SIG-M5 (cell line): ENCODE measurements at places on chromosomes 5 and 9.

GRCh38 chr5:117667105-117667504 lies 1092.5 kb upstream of the SEMA6A start:
- DNase-seq: no peak

DNA sequence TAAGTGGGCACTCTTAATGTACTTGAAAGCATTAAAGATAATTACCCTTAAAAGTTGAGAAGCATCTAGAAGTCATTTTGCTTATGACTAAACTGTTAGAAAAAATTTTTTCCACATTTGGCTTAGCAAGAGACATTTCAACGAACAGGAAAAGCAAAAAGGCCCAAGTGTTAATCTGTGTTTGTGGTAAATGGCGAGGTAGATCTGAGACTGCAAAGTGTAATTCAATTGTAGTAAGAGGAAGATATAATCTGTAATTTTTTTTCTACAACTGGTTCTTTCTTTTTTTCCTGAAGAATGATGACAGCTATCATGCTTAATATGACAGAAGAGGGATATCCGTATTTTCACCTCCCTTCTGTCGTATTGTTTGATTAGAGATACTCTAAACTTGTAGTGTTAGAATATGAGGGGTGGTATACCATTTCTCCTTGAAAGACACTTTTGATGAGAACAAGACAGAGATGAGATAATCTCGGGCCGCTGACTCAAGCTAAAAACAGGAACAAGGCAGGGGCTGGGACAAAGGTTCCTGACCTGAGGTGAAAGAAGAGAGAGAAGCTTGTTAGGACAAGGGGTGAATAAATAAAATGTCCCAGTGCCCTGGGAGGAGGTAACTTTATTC lies 459.3 kb upstream of the ZNF608 start:
- DNase-seq: no peak

DNA sequence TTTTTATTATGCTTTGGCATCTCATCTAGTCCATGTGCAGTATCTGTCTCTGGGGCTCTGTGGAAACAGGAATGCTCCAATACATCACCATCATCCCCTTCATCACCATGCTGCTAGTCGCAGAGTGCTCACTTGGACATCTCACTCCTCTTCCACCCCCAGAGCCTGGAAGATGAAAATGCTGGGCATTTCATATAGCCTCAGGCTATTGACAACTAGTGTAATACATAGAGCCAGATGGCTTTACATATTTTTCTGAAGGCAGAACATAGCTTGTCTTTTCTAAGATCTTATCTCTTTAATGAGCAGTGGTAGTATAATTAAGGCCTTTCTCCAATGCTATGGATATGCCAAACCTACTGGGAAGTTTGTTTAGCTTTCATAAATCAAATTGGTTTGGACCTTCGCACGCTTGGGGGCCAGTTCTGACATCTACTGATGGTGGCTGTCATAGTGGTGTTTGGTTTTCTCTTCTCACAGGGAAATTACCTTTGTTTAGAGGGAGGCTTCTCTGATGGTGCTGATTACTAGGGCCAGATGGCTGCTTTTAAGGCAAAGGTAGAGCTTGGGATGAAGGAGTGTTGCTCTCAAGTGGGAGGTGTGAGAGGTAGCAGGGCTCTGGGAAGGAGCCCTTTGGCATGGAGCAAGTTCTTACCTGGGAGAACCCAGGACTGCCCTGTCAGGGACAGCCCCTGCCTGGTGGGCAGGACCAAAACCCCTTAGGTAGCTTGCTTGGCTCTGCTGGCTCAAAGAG lies 63.1 kb upstream of the CXCL14 start:
- no peak for DNase-seq

GRCh38 chr5:27048510-27048909 lies 10.1 kb upstream of the CDH9 start:
- DNase-seq: no peak

GRCh38 chr5:172700365-172701290 lies 59.6 kb downstream of the NEURL1B start:
- DNase-seq: no peak

GRCh38 chr9:745761-746380 lies 95.6 kb upstream of the DMRT1 start:
- DNase-seq: no peak

DNA sequence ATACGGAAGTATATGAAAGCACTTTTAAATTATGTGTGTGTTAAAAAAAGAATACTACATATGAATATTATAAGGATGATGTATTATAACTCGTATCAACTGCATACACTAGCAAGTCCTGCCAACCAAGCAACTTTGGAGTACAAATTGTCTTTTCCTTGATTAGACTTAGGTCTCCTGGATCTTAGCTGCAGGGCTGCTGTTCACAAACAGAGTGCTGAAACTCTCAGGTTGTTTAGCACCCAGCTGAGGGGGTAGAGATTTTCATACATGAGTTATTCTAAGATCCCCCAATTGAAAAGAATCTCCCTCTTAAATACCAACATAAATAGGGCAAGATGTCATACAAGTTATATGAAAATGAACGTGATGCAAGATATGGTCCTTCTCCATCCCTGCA lies 149.8 kb upstream of the TNC start:
- DNase-seq: no peak

GRCh38 chr9:93594041-93594756 lies 17.8 kb downstream of the PHF2 start:
- DNase-seq: no peak

DNA sequence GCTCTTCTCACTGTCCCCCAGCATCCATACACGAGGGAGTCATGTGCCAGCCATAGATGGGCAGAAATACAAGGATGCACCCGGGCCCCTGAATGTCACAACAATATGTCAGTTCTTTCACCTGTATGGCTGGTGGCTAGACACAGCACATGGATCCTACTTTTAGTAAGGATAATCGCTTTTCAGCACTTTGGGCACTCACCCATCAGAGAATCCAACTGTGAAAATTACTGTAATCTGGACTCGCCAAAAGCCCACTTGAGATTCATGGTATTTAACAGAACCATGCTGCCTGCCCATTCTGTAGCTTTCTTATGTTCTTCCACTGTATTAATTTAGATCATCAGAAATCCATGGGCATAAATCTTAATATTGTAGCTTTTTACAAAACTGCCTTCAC lies 124.8 kb downstream of the FRMD3 start:
- no peak for DNase-seq

- DNase-seq: no peak
Measured at GRCh38 chr5:35908814-35909213, 29.6 kb downstream of the CAPSL start.

DNA sequence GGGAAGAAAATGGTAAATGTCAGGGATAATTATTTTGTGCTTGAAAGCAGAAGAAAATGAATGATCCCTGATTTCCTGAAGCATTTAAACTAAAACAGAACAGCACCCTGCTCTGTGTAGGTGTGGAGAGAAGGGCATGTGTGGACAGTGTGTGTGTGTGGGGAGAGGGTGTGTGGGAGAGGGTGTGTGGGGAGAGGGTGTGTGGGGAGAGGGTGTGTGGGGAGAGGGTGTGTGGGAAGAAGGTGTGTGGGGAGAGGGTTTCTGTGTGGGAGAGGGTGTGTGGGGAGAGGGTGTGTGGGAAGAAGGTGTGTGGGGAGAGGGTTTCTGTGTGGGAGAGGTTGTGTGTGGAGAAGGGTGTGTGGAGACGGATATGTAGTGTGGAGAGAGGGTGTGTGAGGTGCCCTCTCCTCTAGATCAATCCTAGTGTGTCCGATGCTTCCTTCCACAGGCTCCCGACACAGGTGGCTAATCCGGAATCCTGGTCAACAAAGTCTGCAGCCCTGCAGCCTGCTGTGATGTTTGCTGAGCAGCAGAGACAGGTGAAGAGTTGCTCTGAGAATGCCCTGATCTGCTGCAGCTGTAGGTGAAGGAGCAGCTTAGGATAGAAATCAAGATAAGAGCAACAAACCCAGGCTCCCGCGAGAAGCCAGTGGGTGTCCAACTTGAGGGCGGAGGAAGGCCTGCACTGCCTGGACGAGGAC lies 15.5 kb downstream of the IRX4 start:
- DNase-seq: no peak

DNA sequence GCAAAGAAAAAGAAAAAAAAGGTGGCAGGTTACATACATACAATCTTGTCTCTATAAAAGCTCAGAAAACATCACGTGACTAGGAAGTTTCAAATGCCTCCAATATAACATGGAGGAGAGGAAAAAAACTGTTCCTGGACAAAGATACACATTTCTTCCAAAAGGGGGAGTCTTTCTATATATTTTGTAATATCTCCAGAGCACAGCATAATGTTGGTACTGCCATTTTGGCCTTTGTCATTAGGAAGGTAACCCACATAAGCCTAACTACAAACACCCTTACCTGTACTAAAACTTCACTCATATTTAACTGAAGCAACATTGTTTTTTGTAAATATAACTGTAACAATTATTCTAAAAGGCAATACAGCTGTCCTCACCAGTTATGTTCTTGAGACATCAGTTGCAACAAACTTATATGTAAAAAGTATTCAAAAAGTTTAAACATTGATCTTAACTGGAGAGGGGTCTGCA lies 1.2 kb upstream of the BTF3 start:
- DNase-seq: peak; percentile 24

- no peak for DNase-seq
Measured at GRCh38 chr9:26675035-26675434, 217.6 kb downstream of the CAAP1 start.

DNA sequence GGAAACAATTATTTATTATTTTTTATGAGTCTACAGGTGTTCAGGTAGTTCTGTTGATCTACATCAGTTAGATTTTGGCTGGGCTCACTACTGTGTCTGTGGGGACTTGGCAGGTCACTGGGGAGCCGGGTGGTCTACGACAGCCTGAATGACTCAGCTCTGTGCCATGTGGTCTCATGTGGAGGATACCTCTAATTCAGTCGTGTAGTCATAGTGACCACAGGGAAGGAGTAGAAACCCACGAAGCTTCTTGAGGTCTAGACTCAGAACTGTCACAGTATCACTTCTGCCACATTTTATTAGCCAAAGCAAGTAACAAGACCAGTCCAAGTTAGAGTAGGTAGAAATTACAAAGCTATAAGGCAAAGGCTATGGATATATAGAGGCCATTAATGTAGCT lies 64.7 kb upstream of the GRAMD2B start:
- DNase-seq: no peak

- DNase-seq: no peak
Measured at GRCh38 chr5:125554355-125554754, 807.9 kb upstream of the ZNF608 start.

DNA sequence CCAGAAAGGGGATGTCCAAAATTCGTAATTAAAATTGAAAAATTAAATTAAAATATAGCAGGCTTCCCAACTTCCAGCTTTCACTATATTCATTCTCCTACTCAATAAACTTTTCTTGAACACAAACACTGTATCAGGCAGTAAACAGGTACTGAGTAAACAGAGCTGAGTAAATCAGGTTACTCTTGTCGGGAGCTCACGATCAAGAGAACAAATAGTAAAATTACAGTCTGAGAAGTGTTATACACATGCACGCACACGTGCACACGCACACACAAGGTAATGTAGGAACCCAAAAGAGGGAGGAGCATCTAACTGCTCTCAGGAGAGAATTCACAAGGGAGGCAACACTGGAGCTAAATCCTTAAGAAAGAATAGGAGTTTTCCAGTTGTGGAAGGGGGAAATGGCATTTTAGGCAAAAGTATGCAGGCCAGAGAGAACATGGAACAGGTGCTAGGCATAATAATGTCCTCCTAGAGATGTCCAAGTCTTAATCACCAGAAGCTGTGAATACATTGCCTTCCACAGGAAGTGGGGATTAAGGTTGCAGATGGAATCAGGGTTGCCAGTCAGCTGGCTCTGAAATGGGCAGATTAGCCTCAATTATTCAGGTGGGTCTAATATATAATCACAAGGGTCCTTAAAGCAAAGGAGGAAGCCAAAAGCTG lies 598.8 kb upstream of the BRINP1 start:
- no peak for DNase-seq

- DNase-seq: no peak
Measured at GRCh38 chr5:65902104-65902503, 24.3 kb upstream of the ERBIN start.

GRCh38 chr9:97930972-97931371 lies 7.0 kb downstream of the HEMGN start:
- no peak for DNase-seq

DNA sequence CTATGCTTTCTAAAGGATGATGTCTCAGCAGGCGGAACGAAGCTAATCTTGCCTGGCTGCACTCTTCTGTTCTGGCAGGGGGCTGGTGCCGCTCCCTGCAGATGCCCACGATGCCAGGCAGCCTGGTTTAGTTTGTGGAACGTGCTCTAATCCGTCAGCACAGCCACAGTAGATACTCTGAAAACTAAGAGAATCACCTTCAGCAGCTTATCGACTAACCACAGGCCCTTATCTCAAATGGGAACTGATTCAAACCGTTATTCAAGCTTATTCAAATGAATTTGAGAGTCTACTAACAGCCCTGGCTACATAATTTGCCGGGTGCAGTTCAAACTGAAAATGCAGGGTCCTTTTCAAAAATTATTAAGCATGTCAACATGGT lies 246.6 kb upstream of the ANKRD55 start:
- no peak for DNase-seq

DNA sequence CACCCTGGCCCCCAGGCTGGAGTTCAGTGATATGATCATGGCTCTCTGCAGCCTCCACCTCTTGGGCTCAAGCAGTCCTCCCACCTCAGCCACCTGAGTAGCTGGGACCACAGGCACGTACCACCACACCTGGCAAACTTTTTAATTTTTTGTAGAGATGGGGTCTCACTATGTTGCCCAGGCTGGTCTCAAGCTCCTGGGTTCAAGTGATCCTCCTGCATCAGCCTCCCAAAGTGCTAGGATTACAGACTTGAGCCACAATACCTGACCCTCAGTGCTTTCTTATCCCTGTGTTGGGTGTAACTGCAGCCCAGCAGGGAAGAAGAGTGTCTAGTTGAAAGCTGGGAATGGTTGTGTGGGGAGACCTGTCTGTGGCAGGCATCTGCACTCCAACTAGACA lies 10.9 kb downstream of the PTPA start:
- DNase-seq: no peak

- no peak for DNase-seq
Measured at GRCh38 chr5:24749701-24750100, 104.9 kb upstream of the CDH10 start.

DNA sequence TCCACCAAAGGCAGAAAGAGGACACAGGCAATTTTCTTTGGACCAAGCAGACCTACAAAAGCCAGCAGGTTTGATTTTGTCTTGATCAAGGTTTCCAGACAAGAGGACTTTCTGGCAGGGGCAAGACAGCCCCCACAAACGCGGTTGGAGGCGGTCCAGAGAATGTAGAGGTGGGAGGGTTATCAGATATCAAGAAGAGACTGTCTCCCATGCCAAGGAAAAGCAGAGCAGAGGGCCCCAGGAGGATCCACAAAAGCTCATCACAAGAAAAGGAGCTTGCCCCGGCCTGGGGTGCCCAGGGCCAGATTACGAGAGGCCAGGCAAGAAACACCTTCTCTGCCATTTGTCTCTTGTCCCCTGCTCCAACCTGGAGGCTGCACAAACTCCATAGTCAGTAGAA lies 538.9 kb downstream of the BNC2 start:
- DNase-seq: no peak
